Epithelial cell of prostate (primary cell): ENCODE measurements at places on chromosomes 7 and 10.

GRCh38 chr7:43879477-43879876 is 10.2 kb upstream of the MRPS24 start:
- no peak for DNase-seq

DNA sequence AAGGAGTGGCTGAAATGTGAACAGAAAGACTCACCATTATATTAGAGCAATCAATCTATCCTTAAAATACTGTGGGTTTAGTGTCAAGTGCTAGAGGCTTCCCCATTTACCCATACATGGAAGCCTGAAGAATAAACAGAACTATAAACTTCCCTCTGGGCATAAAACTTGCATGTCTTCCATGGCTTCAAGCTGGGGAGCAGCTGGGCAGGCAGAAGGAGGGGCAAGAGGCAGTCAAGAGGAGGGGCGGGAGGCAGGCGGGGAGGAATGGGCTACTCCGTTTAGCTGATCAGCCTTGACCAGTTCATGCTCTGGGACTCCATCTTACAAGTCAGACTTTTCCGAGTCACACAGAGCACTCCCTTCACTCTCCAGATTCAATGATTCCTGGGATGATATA is 3.5 kb upstream of the PRSS1 start:
- no peak for DNase-seq

DNA sequence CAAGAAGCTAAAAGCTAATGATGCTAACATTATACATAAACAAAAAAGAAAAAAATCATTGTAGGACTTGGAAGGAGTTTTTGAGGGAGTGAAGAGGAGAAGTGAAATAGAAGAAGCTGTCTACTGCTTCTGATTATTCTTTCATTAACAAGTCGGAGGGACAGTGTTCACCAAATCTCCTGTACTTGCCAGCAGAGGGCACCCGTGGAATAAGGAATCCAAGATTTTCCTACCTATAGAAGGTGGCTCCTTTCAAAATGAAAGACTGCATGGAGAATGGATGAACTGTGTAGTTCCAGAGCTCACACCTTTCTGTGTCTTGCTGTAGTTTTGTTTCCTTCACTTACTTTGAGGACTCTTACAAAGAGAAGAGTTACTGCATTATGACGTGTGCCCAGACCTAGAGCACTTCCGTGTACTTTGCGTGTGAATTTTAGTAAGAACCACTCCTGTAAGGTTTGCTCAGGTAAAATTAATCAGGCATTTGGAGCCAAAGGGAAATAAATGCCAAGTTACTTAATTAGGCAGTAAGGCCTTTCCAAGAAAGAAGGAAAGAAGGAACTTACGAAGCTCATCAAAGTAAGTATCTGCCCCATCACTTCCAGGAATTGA is 145.1 kb downstream of the SEMA3D start:
- peak; percentile 27 for DNase-seq

GRCh38 chr10:79092292-79092896 is 23.6 kb downstream of the ZMIZ1 start:
- DNase-seq, result no peak

- DNase-seq, result no peak
These were observed 173.5 kb upstream of the ADCY1 start for GRCh38 chr7:45400680-45401079.

GRCh38 chr10:18400906-18401245 is 250.5 kb downstream of the NSUN6 start:
- DNase-seq, result no peak

DNA sequence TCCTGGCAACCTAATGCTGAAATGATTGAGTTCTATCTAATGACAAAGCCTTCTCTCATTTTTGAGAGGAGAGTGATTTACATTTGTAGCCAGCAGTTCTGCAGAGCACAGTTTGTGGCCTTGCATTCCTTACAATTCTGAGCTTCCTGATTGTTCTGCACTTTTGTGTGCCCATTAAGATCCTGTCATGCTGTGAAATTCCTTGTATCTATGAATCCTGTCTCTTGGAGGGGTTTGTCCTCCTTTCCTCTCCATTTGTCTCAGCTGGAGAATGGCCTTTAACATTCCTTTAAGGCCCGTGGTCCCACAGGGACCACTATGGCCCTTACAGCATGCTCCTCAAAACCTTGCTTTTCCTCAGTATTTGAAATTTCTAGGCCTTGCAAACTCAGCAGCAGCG is 10.4 kb downstream of the KLHL7 start:
- DNase-seq, result no peak

DNA sequence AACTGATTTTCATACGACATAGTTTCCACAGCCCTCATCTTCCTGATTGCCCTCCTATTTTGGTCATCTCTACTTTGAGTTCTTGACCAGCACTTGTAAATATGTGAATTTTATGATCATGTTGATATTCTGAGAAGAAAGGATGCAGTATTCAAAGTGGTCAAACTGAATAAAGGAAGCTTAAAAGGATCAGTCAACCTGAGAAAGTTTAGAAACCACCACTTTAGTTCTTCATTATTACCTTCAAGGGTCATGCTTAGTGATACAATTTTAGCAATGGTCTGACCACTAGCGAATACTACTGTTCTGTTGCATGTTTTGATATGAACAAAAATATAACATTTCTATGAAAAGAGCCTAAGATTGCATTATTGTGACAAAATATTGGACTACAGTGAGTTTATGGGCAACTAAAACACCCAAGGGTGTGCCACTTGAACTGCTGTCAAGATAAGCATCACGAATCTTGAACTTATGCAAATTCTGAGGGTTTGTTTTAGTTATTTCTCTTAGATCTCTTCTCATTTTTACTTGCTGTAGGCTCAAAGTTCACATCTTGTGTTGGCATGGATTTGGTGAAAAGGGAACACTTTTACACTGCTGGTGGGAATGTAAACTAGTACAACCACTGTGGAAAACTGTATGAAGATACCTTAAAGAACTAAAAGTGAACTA is 247.7 kb downstream of the IPMK start:
- DNase-seq, result no peak

DNA sequence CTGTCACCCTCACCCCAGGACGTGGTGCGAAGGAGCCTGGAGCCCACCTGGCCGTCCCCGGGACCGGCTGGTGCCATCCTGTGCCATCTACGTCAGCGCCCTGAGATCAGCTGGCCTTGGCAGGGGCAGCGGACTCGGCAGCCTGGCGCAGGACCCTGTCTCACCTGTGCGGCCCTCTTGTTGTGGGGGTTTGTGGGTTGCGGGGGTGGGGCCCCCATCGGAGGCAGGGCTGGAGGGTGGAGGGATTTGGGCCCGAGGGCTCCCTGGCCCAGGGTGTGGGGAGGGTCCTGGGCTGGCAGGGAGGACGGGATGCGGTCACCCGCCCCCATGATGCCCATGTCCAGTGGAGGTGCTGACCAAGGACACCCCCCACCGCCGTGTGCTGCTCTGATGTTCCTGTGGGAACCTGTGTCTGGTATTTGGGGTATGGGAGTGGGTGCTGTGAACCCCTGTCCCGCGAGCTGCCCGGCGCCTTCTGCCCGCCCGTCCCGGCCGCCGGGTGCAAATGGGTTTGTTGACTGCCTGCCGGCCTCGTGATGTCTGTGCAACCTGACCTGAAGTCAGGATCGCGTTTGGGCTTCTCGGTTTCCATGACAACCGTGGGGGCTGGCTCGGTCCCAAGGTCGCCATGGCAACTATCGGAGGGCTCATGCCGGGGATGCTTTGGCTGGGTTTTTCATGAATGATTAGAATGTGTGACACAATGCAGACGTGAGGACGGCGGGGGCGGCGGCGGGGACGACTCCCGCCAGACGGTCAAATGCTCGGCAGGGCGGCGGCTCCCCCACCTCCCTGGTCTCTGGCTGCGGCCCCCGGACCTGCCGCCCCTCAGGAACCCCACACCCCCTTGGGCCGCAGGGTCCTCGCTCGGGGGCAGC is 7.3 kb downstream of the MAFK start:
- no peak for DNase-seq

GRCh38 chr10:99945263-99945662 is 64.5 kb downstream of the DNMBP start:
- DNase-seq, result peak; percentile 20

DNA sequence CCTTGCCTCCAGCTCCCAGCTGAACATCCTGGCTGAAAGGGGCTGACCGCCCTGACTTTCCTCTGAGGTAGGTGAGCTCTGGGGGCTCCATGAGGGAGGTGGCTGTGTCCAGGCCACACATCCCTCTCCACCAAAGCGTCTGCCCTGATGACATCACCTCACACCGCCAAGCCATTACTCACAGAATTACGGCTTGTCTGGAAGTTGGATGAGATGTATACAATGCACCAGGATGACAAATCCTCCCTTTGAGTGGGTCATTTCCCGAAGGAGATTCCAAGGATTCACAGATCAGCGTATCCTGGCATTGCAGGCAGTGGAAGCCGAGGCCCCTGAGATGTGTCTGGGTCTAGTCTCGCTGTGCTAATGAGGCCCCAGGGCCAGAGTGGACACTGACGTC is 15.1 kb upstream of the RET start:
- no peak for DNase-seq

DNA sequence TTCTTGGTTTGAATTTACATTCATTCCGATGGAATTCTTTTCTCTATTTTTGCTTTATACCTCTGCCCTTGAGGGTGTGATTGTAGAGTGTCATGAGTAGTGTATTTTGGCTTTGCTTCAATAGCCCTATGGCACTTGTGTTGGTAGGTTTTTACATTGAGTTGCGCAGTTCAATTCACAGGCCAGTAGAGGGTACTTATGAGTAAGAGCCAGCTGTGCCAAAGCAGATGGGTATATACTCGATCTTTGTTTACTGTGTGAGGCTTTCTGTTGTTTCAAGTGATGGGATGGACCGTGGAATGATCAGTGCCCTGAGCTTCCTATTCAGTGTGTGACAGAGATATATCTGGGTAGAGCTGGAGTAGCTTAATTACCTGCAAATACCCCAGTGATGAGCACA is 4.3 kb upstream of the AKR1C3 start:
- peak; percentile 55 for DNase-seq

DNA sequence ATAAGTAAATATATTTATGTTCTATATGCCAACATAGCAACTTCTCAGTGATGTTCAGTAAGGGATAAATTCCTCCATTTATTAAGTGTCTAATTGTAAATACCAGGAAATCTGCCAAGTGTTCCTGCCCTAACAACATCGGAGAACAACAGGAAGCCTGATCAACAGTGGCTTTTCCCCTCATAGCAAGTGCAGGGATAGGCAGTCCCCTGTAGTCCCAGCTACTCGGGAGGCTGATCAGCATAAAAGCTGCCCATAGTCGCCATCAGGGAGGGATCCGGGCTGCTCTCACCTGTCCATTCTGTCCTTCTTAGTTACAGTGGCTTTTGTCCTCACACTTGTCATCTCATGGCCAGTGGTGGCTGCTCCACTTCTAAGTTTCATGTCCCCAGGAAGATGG is 141.3 kb downstream of the IDE start:
- DNase-seq, result no peak

DNA sequence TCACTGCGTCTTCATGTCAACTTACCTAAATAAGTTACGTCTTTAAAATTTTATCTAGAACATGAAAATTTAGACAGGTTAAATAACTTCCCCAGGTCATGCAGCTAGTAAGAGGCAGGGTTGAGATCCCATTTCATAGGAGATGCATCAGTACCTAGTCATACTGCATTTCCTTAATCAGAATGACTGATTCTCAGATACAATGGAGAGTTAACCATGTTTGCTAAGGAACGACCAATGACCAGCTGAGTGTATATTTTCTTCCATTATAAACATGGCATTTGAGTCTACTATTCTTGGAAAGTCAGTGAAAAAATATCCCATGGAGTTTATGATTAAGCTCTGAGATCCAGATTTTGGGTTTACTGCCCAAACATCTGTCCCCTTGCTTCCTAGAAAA is 39.6 kb downstream of the ENTPD1 start:
- no peak for DNase-seq

GRCh38 chr7:24728503-24729364 is 28.5 kb downstream of the GSDME start:
- no peak for DNase-seq

DNA sequence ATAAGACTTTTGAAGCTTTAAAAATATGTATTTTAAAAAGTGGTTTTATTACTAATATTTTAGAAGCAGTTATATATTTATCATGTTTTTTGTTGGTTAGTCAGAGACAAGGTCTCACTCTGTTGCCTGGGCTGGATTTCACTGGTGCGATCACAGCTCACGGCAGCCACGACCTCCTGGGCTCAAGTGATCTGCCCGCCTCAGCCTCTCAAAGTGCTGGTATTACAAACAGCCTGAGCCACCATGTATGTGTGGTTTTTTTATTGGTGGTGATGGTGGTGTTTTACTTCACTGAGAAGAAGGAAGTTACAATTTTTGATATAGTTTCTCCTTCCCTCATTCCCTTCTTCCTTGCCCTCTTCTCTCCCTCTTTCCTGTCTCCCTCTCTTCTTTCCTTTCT is 13.4 kb downstream of the NHLRC2 start:
- DNase-seq, result no peak

- DNase-seq, result no peak
These were observed 18.3 kb upstream of the ZNF12 start for GRCh38 chr7:6725003-6725402.

DNA sequence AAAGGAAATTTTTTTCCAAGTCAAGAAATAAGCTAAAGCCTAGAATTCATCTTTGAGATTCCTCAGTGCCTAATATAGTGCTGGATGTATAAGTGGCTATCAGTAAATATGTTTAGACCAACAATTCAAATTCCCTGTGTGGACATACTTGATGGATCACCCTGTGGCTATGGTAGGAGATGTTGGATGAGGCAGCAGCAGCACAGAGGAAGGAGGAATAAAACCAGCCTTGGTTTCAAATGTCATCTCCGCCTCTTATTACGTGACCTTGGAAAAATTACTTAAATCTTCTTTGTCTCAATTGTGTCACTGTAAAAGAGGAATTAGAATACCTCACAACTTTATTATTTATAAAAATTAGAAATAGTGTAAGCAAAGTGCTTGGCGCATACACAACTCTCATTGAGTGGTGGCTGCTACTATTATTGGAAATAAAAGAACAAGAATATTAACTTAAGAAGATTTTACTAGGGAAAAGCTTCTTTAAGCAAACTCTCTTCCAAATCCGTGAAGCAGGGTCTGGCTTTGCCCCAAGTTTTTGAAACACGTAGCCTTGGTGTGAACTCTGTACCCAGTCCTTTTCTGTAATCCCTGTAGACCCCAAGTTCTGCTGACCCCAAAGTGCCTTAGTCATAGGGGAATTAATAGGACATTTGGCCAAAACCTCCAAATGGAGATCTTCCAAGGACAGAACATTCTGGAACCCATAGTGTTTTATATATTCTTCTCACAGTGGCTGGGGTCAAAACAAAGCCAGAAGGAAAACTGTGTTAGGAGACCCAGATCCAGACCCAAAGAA is 283.8 kb downstream of the PTEN start:
- no peak for DNase-seq

- DNase-seq, result no peak
These were observed 384.7 kb downstream of the MDFIC start for GRCh38 chr7:115306586-115306985.

DNA sequence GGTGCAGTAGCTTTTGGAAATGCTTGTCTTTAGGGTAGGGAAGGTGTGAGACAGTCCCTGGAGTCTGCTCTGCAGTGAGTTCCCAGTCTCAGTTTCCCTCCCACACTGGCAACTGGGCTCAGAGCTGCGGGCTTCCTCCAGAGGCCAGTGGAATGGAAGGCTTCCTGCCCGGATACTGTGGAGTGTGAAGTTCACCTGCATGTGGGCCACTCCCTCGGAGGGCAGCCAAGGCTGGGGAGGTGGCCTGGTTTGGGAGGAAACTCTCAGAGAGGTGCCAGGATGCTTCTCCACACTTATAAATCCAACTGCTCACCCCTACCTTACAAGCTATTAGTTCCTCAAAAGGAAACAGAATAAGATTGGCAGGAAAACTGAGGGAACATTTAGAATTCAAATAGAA is 18.1 kb upstream of the UBE2H start:
- DNase-seq, result no peak

- peak; percentile 82 for DNase-seq
These were observed 127.1 kb downstream of the AOAH start for GRCh38 chr7:36597090-36597773.
